ENCODE measurements at places on chromosomes 11 and 22. TPM values are rescaled to one million over a fixed set of nuclear protein-coding genes. Genes with fewer than 3 reads are reported as not detected.

- peak; percentile 90 for DNase-seq
Observed at GRCh38 chr22:30634471-30635233, 929 bp upstream of the SLC35E4 start.

- peak; percentile 12 for DNase-seq
Observed at GRCh38 chr11:66561178-66561974, 7.0 kb downstream of the CTSF start.

- no peak for DNase-seq
Observed at GRCh38 chr11:32386770-32387377, 48.5 kb downstream of the WT1 start.

DNA sequence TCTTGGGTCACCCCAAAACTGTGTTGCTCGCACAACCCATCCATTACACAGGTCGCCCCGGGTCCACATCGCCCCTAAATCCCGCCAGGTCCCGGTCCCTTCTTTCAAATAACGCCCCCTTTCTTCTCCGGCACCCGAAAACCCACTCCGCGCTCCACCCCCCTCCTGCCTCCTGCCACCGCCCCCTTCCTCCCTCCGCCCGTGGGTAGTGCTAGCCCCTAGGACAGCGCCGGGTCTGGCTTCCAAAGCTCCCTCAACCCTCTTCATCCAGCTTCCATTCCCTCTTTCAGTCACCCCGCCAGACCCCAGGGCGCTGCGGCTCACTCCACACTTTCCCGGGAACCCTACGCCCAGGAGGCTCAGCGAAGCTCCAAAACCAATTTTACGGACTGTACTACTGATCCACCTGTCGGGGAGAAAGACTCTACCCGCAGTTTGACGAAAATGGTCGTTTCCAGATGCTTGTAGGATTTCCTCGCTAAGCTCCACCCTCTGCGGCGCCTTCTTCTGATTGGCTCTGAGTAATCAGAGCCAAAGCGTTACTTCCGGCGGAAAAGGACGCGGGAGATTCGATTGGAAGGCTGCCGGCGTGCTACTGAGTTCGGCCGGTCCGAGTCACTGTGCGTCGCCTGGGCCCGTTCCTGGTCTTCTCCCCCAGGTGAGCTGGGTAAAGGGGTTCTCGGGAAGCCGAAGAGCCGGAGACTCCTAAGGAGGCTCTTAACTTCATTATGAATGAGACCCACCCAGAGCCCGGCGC is at the start of gene DDIAS:
Gene DDIAS (plus strand): TSS at position 572 of the 757 bp plus-strand sequence. CDS start 13,003 bp downstream, outside the sequence.
- DNase-seq = peak; percentile 99

SLC29A2 gene
- 5.2 TPM for total RNA-seq

GGTLC3 gene
- not detected for total RNA-seq

GRCh38 chr22:37074537-37074936 is 23.0 kb downstream of the KCTD17 start:
- DNase-seq = no peak

DNA sequence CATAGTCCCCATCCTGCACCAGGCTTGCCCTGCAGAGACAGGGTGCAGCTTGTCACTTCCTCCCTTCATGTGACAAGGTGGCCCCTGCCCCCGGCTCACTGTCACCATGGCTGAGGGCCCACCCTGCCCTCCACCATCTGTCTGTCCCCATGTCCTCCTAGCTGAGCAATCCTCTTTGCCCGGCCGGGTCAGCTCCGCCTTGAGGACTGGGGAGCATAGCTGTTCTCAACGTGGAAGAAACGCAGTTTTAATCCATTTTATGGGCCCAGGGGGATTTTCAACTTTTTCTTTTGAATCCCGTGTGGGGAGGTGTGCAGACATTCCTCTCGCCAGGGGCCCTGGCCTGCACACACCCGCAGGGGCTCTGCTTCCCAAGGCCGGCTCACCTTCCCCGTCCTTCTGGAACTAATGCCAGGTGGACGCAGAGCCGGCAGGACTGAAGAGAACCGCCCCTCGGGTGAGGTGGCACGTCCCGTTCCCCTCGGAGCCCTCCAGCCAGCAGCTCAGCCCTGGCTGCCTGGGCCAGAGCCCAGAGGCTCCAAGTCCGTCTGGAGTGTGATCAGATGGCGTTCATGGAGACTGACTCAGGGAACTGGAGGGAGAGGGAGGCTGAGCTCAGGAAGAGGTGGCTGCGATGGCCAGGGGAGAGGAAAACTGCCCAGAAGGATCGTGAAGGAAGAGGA is 1108.7 kb downstream of the BRD1 start:
- DNase-seq = peak; percentile 45

DNA sequence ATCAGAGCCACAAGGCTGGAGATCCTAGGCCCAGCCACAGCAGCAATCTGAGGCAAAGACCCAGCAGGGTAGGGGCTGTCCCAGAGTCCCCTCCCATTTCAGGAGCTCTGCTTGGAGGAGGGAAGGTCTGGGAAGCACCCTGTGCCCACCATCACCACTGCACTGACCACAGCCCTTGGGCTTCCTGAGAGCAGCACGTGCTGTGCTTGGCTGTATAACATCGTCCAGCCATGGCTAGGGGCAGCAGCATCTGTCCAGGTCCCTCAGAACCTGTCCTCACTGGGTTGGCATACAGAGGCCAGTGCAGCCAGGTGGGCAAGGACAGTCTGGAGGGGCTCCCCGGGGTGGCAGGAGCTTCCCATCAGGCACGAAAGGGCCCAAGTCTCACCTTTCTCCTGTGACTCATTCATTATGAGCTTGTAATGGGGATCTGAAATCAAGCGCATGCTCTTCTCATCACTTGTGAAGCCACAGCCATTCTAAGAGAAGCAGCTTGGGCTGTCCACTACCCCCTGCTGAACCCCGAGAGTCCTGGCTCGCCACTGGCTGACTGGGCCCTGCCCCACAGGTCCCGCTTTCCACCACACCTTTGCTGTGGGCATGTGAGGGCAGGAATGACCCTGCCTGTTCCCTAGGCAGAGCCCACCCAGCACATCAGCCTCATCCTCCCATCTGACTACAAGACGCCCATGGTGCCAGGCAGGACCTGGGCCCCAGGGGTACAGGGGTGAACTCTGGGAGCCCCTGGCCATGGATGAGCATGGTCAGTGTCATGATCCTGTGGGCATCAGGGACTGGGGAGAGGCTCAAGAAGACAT is 83.3 kb downstream of the MED15 start:
- DNase-seq = no peak

GRCh38 chr11:13831696-13832095 is 130.8 kb upstream of the SPON1 start:
- DNase-seq = no peak

DNA sequence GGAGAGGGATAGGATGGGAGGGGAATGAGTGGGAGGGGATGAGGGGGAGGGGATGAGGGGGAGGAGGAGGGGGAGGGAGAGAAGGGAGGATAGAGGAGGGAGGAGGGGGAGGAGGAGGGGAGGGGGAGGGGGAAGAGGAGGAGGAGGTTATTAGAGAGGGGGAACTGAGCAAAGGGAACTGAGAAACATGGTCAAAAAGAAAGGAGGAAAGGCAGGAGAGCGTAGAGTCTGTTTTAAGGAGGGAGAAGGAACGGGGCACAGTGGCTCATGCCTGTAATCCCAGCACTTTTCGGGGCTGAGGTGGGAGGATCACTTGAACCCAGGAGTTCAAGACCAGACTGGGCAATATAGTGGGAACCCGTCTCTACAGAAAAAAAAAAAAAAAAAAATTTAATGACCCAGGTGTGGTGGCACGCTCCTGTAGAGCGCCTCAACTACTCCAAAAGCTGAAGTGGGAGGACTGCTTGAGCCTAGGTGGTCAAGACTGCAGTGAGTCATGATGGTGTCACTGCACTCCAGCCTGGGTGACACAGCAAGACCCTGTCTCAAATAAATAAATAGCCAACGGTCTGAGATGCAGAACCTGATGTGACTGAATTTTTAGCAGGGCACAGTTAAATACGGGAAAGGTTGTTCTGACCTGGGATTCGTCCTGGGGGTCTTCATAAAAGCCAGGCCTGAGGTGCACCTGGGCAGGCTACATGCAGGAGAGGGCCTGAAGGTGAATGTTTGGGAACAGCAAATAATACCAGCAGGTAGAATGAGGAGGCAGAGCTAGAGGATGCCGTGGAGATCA is 4.0 kb downstream of the B3GNT6 start:
- no peak for DNase-seq

DNA sequence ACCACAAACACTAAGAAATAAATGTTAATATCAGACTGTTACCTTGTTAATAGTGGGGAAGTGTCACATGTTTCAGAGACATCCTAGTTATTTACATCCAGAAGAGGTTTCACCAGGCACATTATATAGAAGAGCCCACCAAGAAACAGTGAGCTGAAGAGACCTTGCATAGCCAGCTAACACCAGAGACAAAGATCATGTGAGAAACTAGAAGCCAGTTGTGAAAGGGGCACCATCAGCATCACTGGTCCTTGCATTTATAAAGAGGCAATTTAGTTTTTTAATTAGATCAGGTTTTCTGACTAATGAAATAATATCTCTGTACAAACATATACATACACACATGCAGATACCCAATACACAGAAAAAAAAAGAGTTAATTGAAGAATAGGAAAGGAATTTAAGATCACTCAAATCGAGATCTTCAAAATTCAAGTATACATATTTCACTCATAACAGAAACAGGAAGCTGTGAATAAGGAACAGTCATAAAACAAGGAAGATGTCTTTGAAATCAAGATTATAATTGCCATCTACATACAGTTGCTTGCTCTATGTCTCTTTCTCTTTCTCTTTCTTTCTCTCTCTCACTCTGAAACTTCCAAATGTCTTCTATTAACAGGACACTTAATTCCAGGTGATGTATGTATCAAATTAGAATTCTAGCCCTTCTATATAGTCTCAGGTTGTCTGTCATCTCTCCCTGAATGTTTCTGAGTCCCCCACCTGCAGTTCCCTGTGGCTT is 348.7 kb downstream of the ETS1 start:
- DNase-seq = no peak

DNA sequence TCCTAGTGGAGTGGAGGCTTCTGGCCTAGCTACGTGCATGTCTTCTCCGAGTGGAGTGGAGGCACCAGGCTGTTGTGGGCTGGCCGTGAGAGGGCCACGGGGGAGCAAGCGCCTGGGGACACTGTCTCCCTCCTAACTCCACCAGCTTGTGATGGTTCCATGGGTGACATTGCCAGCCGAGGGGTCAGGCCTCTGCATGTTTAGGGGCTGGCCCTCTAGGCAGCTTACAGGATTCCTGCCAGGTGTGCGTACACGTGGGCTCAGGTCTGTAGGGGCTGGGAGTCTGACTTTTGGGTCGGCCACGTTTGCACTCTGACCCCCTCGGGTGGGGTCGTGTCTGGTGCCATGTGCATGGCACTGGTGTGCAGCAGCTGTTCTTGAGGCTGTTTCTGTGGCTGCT is 31.6 kb downstream of the TBC1D22A start:
- DNase-seq = no peak

GRCh38 chr11:70637949-70638583 is 239.7 kb downstream of the CTTN start:
- DNase-seq = no peak

SLN gene
- not detected for total RNA-seq

PRCP gene
- total RNA-seq = 70.1 TPM

DNA sequence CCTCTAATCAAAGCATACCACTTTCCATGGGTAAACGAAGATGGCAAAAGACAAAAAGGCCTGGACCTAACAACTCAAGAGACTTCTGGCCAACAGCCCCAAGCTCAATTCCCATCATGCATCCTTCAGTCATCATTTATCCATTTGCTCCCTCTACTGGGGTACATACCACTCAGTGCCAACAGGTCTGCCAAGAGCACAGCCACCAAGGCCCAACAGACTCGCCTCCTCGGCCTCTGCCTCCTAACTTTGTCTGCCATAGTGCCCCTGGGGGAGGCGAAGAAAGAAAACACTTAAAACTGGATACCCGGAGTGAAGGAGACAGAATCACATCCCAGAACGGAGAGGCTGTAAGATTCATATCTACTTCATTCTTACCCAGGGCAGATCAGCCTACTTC is 1.1 kb downstream of the HYOU1 start:
- peak; percentile 32 for DNase-seq

DNA sequence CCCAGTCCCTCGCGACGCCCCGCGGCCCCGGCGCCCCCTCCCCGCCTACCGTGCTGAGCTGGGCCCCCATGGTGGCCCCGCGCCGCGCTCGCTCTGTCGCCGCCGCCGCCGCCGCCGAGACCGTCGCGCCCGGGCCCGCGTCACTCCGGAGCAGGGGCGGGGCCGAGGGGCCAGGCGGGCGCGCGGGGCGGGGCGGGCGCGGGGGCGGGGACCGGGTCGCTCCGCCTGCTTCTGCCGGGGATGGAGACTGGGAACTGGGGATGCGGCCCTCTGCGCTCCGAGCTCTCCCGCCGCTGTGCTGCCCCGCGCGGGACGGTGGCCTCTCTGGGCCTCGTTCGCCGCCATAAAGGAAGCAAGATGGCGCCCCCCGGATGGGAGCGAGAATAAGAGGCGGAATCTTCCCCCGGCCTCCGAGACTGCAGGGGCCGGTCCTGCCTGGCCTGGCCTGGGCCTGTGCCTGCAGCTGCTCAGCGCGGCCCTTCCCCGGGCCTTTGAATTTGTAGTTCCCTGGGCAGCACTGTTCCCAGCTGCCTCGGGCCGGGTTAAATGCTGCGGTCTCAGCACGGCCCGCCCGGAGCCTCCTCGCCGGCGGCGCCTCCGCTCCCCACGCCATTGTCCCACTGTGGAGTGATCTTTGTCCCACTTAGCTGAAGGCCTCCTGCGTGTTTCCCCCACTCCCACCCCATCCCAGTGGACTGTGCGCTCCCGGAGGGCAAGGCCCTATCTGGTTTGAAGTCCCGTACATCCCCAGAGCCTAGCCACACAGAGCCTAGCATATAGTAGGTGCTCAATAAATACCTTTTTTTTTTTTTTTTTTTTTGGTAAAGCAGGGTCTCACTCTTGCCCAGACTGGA is at the start of gene CYB5R3:
Gene CYB5R3 (minus strand): TSS at position 147 of the 854 bp plus-strand sequence. CDS start 77 bp downstream, at position 70.
- DNase-seq = peak; percentile 94

GRCh38 chr11:112655371-112655770 is 305.8 kb upstream of the NCAM1 start:
- peak; percentile 33 for DNase-seq

DNA sequence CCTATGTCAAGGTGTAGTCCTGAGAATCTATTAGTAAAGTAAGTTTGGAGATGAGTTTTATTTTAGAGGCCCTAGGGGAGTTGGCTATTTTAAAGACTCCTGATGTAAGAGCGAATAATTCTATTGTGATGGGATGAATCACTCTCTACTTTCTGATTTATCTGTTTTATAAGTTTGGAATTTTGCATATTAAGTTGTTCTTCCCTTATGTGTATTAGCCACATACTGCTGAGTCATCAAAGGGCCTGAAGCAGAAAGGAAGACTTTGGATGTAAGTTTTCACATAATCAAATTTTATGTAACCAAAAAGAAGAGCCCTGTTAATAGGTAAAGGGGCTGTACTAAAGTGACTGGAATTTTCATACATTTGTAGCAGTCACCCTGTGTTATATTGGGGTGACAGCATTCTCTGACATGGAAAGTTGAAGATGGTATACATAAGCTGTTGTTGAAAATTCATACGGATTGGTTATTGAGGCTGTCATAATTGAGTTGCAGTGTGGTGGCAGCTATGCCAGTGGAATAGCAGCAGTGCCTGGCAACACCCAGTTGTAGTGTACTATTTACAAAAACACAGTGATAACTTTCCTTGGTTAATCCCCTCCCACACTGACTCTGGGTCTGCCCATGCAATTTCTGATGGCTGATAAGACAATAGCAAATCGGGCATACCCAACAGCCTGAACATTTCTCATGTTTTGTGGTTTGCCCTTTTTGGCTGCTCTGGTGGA is 90.6 kb upstream of the NTM start:
- no peak for DNase-seq

IRAG1 gene
- 24.6 TPM for total RNA-seq

LSP1 gene
- total RNA-seq = 9.8 TPM

GRCh38 chr11:130301002-130301401 is 13.7 kb downstream of the ZBTB44 start:
- no peak for DNase-seq

- DNase-seq = no peak
Observed at GRCh38 chr11:114232400-114233059, 63.7 kb upstream of the NNMT start.

LAYN gene
- total RNA-seq = 54.0 TPM

- DNase-seq = no peak
Observed at GRCh38 chr11:74009675-74010305, 905 bp upstream of the UCP3 start.

C11orf21 gene
- total RNA-seq = not detected
